SJCRH30 (cell line): ENCODE measurements at places on chromosomes 2 and 18. TPM values are rescaled to one million over a fixed set of nuclear protein-coding genes. Genes with fewer than 3 reads are reported as not detected.

The GPAT2 gene
- total RNA-seq: 0.05 and 0.08 TPM in 2 replicates

The AAMP gene
- total RNA-seq: 125 and 149 TPM in 2 replicates

The TNS1 gene
- 2.5 and 3.0 TPM in 2 replicates for total RNA-seq

The SULT1C4 gene
- 1.6 and 2.4 TPM in 2 replicates for total RNA-seq

The PHLPP1 gene
- total RNA-seq: 8.0 and 10.9 TPM in 2 replicates

The TMEM178A gene
- 0.13 and 0.14 TPM in 2 replicates for total RNA-seq

The GRHL1 gene
- 0.48 and 0.79 TPM in 2 replicates for total RNA-seq

The SERPINB3 gene
- not detected in 2 replicates for total RNA-seq

The TGIF1 gene
- 86.9 and 88.8 TPM in 2 replicates for total RNA-seq

DNA sequence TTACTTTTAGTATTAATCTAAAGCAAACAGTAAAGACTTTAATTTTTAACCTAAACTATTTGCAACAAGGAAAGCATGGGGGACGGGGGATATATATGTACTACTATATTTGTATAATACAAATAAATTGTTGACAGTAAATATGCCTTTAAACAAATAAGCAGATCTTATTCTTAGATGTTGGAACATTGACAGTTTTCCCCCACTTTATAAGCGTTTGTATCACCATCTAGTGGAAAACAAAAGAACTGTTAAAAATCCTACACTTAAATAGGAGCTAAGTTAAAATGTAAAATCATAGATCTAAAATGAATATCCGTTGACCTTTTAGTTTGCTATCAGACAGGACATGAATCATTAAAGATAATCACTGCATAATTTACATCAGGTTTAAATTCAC, 50.0 kb downstream of the RBBP8 start:
- H3K4me1 ChIP-seq: no peaks in the 10 kb centered on the region
- no peak overlapping the region for H3K4me3 ChIP-seq
- DNase-seq: peak; percentile 9

GRCh38 chr2:32358111-32358482, 1.3 kb downstream of the BIRC6 start:
- H3K4me3 ChIP-seq: peak overlapping the region; percentile 88
- no peak overlapping the region for H3K27ac ChIP-seq
- no peaks in the 10 kb centered on the region for H3K27me3 ChIP-seq
- H3K4me1 ChIP-seq: no peaks in the 10 kb centered on the region; the same call in 1 of the 2 replicates
- DNase-seq: peak; percentile 23
- H3K36me3 ChIP-seq: peaks cover 14% of the 10 kb centered on the region

DNA sequence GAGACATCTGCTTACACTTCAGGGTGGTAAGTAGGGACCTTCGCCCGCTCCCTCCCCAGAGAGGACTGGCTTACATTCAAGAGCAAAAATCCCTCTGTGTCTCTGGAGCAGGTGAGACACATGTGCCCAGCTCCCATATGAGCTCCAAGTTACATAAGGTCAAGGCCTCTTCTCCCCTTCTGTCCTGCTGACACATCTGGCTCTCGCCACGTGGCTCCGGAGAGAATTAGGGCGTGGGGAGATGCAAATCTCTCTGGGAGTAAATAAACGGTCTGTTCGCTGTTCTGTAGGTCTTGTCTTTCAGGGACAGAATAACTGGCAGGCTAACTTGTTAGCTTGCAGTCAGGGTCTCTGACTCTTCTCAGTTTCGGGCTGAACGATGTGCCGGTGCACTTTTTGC, 16.2 kb downstream of the MRO start:
- no peak overlapping the region for H3K27ac ChIP-seq
- no peaks in the 10 kb centered on the region for H3K4me1 ChIP-seq
- no peak for DNase-seq

- H3K36me3 ChIP-seq: no peaks in the 10 kb centered on the region
- DNase-seq: peak; percentile 27
- H3K27ac ChIP-seq: peak overlapping the region; percentile 92
- H3K4me3 ChIP-seq: no peak overlapping the region
- H3K27me3 ChIP-seq: no peaks in the 10 kb centered on the region
Observed at GRCh38 chr2:3128786-3129185, 248.8 kb downstream of the EIPR1 start.

DNA sequence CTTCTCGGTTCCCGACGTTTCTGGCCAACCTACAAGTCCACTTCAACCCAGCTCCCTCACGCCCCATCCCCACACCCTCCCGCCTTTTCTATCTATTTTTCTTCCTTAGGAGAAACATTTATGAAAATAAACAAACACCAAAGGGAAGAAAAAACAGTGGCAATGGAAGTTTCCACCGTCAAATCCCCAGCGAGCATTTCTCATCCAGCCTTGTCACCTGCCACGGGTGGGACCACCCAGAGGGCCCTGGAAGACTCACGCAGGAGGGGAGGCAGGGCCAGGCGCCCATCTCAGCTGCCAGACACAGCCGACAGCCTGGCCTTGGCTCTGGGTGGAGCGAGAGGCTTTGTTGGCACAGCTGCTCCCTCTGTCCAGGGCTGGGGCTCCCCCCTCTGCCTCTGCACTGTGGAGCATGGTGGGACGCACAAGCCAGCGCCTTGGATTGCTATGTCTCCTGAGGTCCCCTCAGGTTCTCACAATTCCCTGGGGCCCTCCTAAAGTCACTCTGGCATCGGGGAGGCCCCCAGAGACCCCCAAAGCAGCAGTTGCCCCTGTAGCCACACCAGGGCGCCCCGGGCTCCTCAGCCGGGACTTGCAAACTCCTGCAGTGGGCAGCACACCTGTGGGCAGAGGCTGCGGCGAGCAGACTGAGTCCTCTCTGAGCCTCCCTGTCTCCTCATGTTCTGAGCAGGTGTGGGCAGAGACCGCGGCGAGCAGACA, 395.7 kb upstream of the SALL3 start:
- no peak overlapping the region for H3K4me3 ChIP-seq
- H3K27me3 ChIP-seq: no peaks in the 10 kb centered on the region
- no peaks in the 10 kb centered on the region for H3K4me1 ChIP-seq
- H3K27ac ChIP-seq: no peak overlapping the region

DNA sequence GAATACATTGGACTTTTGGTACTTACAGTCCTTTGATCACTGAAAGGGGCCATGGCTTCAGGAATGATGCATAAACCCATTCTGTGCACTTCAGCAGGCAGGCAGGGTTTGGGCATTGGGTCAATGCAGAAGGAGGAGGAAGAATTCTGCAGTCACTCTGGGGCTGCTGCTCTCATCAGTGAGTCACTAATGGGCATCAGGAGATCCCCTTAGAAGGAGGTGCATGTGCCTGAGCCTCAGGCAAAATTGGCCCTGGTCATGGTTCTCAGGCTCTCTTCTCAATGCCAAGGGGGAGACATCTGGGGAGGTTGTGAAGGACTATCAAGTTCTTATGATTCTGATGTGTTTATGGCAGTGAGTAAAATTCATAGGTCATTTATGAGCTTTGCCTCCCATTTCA, 52.0 kb upstream of the TNP1 start:
- no peaks in the 10 kb centered on the region for H3K27me3 ChIP-seq
- no peaks in the 10 kb centered on the region for H3K36me3 ChIP-seq
- H3K4me1 ChIP-seq: no peaks in the 10 kb centered on the region
- no peak overlapping the region for H3K27ac ChIP-seq

DNA sequence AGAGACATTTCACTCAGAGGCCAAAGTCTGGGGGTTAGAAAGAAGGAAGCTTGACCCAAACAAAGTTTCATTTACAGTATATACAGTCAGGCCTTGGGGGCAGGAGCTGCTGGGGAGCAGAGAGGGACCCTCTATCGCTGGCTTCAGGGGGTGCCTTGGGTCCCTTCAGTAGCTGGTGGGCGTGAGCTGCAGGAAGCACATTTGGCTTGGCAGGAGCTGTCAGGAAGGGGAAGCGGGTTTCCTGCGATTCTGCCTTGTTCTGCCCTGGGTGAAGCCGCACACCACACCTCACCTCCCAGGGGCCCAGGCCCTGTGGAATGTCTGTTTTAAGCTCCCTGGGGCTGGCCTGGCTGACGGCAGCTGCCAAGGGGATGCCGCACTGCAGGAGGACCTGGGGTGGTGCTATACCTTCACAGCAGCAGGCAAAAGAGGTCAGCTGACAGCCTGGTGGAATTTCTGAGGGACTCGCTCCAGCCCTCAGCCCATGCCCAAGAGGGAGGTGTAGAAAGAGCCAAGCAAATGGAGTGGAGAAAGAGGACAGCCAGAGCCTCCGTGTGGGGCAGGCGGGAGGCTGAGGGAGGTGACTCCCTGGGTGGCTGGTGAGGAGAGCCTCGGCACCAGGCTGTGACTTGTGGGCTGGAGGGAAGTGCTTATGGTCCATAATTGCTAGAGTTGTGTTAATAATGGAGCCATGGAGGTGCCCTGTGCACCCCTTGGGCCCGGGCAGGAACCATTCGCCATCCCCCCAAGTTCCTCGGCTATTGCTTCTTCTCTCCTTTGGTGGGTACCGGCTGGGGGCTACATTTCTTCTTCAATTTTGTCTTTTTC, 43.9 kb downstream of the PSD4 start:
- H3K36me3 ChIP-seq: no peaks in the 10 kb centered on the region
- H3K4me1 ChIP-seq: peaks cover 41% of the 10 kb centered on the region
- peak overlapping the region; percentile 36 for H3K4me3 ChIP-seq
- H3K27ac ChIP-seq: peak overlapping the region; percentile 100
- DNase-seq: peak; percentile 96

DNA sequence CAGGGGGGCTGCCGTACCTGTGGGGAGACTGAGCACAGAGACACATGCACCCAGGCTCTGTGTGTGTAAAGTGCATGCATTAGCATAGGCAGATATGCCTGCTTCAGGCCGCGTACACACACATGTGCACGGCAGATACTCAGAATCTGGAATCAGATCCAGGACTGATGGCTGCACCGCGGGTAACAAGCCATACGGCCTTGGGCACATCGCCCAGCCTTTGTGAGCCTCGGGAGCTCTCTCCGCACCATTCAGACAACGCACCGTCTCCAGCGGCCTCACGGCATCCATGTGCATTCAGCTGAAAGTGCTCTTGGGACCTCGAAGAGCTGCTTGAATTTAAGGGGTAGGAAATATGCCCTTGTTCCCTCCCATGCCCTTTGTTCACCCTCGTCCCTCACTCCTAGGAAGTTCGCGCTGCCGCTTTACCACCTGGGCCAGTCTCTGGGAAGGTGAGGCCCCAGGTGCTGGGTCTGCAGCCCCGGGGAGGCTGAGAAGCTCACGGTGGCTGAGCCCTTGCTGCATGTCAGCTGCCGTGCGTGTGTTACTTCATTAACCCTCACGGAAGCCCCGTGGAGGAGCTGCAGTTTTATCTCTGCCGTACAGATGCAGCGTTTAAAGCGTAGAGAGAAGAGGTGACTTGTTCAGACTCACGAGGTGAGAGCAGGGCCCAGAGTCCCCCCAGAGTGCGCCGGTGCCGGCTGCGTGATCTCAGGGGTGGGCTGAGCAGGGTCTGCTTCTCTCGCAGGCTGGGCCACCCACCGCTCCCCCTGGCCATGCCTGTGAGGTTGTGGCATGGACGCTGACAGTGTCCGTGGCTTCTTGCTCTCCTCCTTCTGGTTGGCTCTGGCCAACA, 377.7 kb upstream of the MYT1L start:
- DNase-seq: no peak
- H3K27me3 ChIP-seq: peaks cover 32% of the 10 kb centered on the region; the same call in 1 of the 2 replicates
- no peak overlapping the region for H3K27ac ChIP-seq
- H3K4me1 ChIP-seq: no peaks in the 10 kb centered on the region
- H3K36me3 ChIP-seq: no peaks in the 10 kb centered on the region

GRCh38 chr18:64639536-64639935, 490.6 kb upstream of the LINC00305 start:
- H3K27me3 ChIP-seq: no peaks in the 10 kb centered on the region
- H3K36me3 ChIP-seq: no peaks in the 10 kb centered on the region
- H3K27ac ChIP-seq: no peak overlapping the region

DNA sequence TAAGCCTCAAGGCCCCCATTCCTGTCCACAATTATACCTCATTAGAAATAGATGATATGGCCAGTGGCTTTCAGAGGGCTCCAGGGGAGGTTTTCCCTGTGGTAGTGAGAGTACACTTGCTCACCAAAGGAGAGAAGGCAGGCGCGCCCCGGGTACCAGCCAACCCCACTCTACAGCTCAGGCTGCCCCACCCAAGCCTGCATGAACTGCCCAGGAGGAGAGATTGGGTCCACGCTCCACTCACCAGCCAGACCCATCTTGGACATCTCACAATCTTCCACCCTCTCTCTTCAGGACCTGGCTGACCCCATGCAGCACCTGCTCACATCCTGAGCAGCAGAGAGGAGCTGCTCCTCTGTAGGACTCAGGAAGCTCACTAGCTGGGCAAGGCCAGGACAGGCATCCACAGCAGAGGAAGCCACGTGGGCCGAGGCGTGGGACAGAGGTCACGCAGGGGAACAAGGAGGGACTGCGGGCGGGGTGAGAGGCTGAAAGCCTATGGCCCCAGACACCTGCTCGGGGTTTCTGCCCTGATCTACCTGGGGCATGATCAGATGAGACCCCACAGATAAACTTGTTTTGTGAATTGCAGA, 53.9 kb upstream of the GLI2 start:
- H3K36me3 ChIP-seq: no peaks in the 10 kb centered on the region
- no peak overlapping the region for H3K4me3 ChIP-seq
- peaks cover 11% of the 10 kb centered on the region; the same call in 1 of the 2 replicates for H3K4me1 ChIP-seq
- H3K27me3 ChIP-seq: no peaks in the 10 kb centered on the region
- H3K27ac ChIP-seq: no peak overlapping the region

- no peak overlapping the region for H3K4me3 ChIP-seq
- DNase-seq: peak; percentile 64
- peaks cover 6% of the 10 kb centered on the region; the same call in 1 of the 2 replicates for H3K27me3 ChIP-seq
- no peaks in the 10 kb centered on the region for H3K4me1 ChIP-seq
- no peak overlapping the region for H3K27ac ChIP-seq
Observed at GRCh38 chr2:50529600-50530218, 502.2 kb downstream of the NRXN1 start.

DNA sequence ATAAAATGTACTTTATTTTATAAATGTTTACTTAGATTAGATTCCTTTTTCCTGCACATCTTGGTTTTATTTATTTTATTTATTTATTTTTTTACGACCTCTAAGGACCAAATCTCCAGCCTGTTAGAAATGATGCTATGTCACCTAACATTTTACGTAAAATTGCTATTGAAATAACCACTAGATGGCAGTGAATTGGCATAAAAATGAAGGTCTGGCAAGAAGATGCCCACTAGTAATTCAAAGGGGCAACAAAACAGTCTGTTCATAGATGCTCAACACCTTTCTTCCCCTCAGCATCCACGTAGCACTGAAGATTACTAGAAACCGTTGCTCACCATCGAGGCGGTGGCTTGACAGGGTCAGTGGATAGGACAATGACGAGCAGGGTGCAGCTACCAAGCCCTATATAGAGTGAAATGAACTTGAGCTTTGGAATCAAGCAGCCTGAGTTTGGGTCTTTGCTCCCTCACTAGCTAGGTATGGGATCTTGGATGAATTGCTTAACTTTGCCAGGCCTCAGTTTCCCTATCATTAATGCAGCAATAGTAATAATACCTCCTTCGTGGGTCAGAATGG, 128.7 kb upstream of the L3MBTL4 start:
- no peak overlapping the region for H3K4me3 ChIP-seq
- DNase-seq: no peak
- H3K27me3 ChIP-seq: no peaks in the 10 kb centered on the region
- H3K36me3 ChIP-seq: no peaks in the 10 kb centered on the region
- H3K4me1 ChIP-seq: no peaks in the 10 kb centered on the region

- no peak for DNase-seq
- H3K36me3 ChIP-seq: no peaks in the 10 kb centered on the region
Observed at GRCh38 chr18:35835833-35836232, 136.6 kb upstream of the RMP24 start.
